ENCODE measurements at places on chromosomes 2 and 18. TPM values are rescaled to one million over a fixed set of nuclear protein-coding genes. Genes with fewer than 3 reads are reported as not detected.

- DNase-seq, result no peak
These were observed 5.4 kb downstream of the COLEC11 start for GRCh38 chr2:3600256-3600855.

- no peak for DNase-seq
These were observed 373.6 kb upstream of the ST6GAL2 start for GRCh38 chr2:107259408-107260195.

DNA sequence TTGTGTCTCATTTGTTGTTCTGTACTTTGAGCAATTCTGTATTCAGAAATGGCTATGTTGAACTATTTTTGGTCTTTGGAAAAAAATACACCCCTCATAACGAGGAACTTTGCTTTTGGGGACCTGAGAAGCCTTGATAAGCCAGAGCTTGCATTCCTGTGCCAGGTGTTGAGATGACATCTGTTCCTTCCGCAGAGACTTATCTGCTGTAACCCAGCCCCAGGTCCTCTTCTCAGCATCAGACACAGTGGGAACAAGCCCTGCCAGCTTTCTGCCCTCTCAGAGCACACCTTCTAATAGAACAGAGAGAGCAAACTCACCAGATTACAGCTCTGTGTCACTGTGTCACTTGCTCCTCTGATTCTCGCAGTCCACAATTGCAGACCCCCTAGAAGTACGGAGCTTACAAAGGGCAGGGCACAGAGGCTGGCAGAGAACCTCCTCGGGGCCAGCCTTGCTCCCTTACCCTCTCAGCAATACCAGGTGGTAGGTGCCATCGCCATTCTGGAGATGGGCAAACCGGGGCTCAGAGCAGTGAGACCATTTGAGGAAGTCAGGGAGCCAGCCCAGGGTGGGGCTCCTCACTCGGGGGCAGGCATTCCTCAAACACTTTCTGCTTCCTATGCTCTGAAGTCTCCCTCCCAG is 97.4 kb downstream of the DDX1 start:
- DNase-seq, result no peak

DNA sequence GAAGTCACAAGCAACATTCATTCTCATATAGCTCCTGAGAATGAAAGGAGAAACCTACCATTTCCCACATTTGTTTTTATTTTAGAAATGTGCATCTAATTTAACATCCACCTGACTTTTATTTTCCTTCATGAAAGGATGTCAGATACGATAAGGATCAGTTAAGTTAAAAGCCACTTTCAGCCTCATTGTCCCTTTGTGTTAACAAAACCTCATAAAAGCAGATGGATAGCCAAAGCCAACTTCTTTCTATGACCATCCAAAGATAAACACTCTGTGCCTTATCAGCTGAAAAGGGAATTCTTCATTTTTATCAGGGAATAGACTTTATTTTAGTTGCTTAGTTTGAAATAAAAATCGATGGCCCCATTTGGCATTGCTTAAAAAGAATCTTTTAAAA is 25.7 kb upstream of the RIT2 start:
- no peak for DNase-seq

The EMILIN2 gene
- total RNA-seq, result 12.0 TPM

The FOXI3 gene
- total RNA-seq, result not detected

All from transverse colon (tissue), 4 donors.